ENCODE measurements at places on chromosomes 4 and X.

DNA sequence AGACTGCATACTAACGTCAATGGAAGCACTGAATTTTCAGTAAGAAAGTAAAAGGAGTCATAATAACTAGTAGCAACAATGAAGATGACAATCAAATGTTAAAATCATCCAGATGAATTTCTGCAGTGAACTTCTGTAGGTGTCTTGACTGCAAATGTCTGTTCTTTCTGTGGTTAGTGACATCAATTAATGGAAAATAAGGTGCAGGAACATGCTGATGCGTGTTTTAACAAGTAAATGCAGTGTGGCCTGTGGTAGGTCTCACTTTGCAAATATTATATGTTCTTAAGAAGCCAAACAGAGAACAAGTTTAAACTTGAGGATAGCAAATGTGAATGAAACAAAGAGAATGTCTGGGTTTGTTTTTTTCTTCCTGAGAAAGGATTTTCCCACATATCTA, 2.6 kb upstream of the DTHD1 start:
- DNase-seq, result no peak

- no peak for DNase-seq
Observed at GRCh38 chr4:176387571-176387970, 67.8 kb downstream of the SPCS3 start.

DNA sequence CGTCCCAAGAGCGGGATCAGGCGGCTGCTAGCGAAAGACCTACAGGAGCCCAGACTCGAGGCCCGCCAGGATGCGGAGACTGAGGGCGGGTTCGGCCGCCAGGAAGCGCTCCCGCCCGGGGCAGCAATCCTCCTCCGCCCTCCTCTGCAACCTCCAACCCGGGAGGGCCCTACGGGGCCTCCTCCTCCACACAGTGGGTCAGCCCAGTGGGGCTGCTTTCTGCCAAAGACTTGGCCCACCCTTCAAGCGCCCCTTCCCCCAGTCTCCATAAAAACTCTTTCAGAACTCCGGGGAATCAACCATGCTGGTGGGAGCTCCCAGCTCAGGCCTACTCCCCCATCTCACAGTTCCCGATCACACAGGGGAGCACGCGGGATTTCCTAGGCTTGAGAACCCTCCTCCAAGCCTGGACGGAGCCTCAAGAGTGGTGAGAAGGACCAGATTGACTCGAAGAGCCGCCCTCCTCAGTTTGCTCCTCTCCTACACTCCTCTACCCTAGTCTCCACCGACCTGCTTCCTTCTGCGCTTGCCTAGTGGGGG, 77.5 kb downstream of the RLIM start:
- no peak for DNase-seq

- no peak for DNase-seq
Observed at GRCh38 chr4:14065406-14065805, 437.9 kb upstream of the BOD1L1 start.

DNA sequence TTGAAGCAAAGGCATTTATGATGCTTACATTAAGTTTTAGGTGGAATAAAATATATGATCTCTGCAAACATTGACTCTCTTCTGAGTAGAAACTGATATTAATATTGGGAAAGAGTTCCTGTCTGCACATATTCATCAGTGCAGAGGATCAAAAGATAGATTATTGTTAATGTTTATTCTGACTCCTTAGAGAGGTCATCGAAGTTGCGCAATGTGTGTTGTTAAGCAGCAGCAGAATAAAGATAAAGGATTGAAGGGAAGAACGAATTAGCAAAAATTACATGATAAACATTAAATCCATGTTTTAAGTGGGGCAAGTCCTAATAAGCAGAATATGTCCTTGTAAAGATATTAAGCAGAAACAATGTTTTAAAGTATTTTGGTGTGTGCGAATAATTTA, 72.6 kb upstream of the MBNL3 start:
- no peak for DNase-seq

DNA sequence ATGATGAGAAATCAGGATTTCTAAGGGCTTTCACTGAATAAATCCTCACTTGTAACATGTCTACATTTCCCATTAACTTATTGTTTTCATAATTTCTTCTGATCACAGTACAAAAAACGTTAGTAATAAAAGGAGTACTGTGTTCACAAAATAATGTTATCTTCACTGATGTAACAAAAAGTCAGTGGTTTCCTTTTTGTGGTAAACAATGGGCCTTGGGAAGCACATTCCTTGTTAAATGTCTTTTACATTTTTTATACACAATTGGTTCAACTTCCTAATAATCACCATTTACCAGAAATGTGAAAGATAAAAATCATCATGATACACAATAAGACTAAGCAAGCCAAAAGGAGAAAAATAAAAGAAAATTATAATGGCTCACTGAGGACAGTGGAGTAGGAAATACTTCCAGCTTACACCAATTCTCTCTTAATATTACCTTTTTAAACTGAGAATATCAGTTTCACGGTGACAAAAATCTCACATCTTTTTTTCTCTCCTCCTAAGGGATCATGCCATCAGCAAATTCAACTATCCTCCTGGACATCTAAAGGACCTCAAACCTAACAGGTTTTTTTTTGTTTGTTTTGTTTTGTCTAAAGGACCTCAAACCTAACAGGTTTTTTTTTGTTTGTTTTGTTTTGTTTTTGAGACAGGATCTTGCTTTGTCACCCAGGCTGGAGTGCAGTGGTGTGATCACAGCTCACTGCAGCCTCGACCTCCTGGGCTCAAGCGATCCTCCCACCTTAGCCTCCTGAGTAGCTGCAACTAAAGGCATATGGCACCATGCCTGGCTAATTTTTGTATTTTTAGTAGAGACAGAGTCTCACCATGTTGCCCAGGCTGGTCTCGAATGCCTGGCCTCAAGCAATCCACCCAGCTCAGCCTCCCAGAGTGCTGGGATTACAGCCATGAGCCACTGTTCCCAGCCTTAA, 57.3 kb downstream of the FRYL start:
- DNase-seq, result no peak

GRCh38 chrX:46838974-46839480, 2.2 kb downstream of the RP2 start:
- DNase-seq, result no peak

DNA sequence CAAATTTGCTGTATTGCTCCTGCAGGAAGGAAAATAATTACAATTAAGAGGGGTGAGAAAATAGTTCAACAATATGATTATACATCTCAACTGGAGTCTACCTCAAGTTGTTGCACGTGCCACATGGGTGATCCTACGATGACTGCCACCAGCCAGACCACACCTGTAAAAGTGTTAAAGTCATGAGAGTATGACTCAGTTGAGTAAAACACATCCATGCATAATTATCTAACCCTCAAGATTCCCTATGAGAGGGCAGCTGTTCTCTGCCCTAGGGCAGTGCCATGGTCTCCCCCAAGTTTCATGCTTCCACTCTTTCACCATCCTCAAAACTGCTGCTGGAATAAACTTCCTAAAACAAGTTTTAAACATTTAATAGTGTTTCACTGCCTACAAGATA, 44.1 kb downstream of the QRFPR start:
- DNase-seq, result no peak

- DNase-seq, result no peak
Observed at GRCh38 chr4:31983246-31983645, 1263.1 kb downstream of the PCDH7 start.

DNA sequence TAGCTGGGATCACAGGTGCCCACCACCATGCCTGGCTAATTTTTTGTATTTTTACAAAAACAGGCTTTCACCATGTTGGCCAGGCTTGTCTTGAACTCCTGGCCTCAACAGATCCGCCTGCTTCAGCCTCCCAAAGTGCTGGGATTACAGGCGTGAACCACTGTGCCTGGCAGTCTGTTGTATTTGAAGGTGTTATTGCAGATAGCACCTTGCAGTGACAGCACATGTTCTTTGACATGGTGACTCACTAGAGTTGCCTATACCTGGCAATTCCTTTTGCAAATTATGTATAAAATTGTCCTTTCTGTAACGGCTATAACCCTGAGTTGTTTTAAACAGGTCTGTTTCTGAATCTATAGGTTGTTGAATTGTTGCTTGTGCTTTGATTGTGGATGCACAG, 7.9 kb downstream of the OGT start:
- DNase-seq, result no peak

GRCh38 chr4:97645071-97645821, 498.0 kb downstream of the STPG2 start:
- no peak for DNase-seq

Data from activated CD8-positive, alpha-beta memory T cell treated with anti-CD3 and anti-CD28 coated beads for 48 hours (primary cell).